ENCODE measurements at places on chromosomes 4 and X. TPM values are rescaled to one million over a fixed set of nuclear protein-coding genes. Genes with fewer than 3 reads are reported as not detected.
A peak's percentile ranks its signal among the peaks of the same experiment; 100 is the strongest.

DNA sequence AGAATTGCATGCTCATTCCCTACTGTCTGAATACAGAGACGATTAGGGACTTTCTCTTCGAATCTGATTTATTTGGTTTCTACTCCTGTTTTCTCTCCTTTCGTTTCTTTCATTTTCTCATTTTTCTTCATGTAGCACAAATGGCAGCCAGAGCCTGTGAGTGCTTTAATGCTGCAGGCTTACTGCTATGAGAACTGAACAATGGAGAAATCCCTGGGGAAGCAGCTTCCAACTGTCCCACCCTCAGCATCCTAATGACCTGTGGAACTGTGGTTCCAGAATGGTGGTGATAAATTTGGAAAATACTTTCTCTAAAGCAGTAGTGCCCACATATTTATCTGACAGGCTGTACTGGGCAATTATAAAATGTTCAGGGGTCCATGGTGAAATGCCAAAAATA, 930.4 kb downstream of the DMD start:
- no peak for DNase-seq

DNA sequence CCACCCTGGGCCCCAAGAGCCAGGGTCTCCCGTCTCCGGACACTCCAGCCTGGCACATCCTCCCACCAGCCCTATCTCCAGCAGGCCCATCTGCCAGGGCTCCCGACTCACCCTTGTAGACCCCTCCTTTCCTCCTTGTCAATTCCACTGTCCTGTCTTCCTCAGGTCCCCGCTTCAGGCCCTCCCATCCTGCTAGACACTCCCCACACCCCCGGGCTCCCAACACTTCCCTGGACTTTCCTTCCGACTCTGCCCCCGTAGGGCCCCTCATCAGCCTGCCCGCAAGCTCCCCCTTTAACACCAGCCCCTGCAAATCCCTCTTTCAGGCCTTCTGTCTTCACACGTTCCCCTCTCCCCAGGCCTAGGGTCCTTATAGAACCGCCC, 1.1 kb downstream of the PRAF2 start:
- DNase-seq: no peak

- DNase-seq: peak; percentile 49
Observed at GRCh38 chr4:15400981-15401671, 26.7 kb upstream of the C1QTNF7 start.

GRCh38 chr4:3688018-3688998, 77.9 kb upstream of the ADRA2C start:
- no peak for DNase-seq

DNA sequence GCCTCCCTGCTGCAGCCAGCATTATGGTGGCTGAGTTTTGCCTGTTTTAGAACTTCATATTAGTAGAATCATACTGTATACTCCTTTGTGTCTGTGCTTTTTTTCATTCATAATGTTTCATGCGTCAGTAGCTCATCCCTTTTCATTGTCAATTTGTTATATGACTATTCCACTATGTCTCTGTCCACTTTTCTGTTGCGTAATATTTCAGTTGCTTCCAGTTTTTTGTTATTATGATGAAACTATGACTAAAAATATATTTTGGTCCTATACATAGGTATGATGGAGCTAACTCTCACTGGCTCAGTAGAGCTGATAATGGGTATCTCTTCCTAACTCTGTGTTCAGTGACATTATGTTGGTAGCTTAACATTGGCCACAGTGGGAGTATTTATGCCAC, 48.3 kb downstream of the DMP1 start:
- no peak for DNase-seq

- DNase-seq: no peak
Observed at GRCh38 chr4:145774473-145774872, 94.5 kb downstream of the C4orf51 start.

GRCh38 chrX:154401918-154402621, 3.9 kb downstream of the RPL10 start:
- no peak for DNase-seq

GRCh38 chr4:1987721-1988326, 20.9 kb downstream of the NELFA start:
- DNase-seq: no peak

- DNase-seq: no peak
Observed at GRCh38 chr4:110710070-110710469, 87.2 kb upstream of the PITX2 start.

NSG1 gene
- polyA plus RNA-seq: not detected

OTUD6A gene
- polyA plus RNA-seq: not detected

AMOT gene
- polyA plus RNA-seq: 1.2 TPM
